ENCODE measurements at places on chromosomes 2 and 18.

GRCh38 chr18:54035927-54036326 is 188.5 kb downstream of the MBD2 start:
- no peak for DNase-seq

- no peak for DNase-seq
Measured at GRCh38 chr2:238104226-238104690, 4.1 kb downstream of the ESPNL start.

DNA sequence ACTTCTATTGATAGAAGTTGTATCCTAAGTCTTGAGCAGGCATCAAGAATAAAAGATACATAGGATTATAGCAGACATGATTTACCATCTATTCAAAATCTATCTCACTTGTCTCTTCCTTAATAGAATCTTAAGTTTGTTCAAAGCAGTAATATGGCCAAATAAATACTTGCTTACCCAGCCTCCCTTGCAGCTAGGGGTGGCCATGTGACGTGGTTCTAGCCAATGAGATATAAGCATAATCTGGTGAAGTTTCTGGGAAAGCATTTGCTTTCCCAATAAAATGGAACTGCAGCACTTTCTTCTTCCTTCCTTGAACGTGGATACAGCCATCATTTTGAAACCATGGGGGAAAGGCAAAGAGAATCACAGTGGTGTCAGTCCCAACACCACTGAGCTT is 33.7 kb upstream of the SLC1A4 start:
- no peak for DNase-seq

- DNase-seq = no peak
Measured at GRCh38 chr2:36658277-36658748, 38.2 kb upstream of the VIT start.

DNA sequence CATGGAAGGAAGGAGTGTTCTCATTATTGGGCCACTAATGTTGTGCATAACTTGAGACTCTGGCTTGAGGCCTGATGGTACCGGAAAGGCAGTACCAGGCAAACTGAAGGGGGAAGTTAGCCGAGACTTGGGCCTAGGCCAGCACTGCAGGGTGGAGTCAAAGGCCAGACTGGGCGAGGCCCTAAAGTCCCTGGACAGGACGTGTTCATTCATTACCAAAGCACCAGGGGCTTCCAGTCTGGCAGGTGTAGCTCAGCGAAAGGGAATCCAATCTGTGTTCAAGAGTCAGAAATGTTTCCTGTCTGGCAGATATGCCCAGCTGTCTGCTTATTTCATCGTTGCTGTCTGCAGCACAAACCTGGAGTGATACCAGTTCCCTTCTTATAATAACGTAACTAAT is 4.7 kb upstream of the ITSN2 start:
- no peak for DNase-seq

- no peak for DNase-seq
Measured at GRCh38 chr18:23504720-23505119, 1.4 kb downstream of the RMC1 start.

- no peak for DNase-seq
Measured at GRCh38 chr2:111030260-111030891, 90.3 kb upstream of the BCL2L11 start.

GRCh38 chr18:32167980-32168730 is 21.7 kb upstream of the MEP1B start:
- DNase-seq = no peak

All from stimulated activated CD4-positive, alpha-beta T cell treated with anti-CD3 and anti-CD28 coated beads, Interleukin-15, amount 100 ng/mL, for 1 hour (primary cell).